GOT3 (cell line): ENCODE measurements at places on chromosomes 7 and 10.

DNA sequence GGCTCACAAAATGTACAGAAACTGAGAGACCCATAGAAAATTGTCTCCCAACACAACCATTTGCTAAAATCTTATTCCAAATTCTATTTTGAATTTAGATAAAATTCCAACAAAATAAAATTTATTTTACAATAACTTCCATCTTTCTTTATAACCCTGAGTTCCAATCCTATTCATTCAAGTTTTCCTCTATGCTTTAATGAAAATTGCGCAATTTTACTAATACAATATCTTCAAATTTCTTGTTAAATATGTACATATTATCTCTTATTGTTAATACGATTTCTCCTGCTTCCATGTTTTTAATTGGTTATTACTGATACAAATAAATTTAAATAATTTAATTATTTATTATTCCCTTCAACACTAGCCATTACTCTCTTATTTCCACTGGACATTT lies 645.2 kb upstream of the COBL start:
- no peak for DNase-seq

DNA sequence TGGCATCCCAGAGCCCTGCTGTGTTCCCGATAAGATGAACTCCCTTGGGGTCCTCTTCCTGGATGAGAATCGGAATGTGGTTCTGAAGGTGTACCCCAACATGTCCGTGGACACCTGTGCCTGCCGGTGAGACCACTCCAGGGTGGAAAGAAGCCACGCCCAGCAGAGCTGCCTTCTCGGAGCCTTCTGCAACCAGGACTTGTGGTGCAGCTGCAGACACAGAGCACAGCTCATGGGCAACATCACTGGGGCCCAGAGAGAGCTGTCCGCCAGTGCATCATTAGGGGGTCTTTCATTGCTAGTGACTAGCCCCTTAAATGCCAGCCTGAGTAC lies 9.6 kb upstream of the GDF2 start:
- no peak for DNase-seq

- DNase-seq = no peak
Observed at GRCh38 chr7:126016722-126017121, 1087.1 kb upstream of the POT1 start.

GRCh38 chr7:7479275-7479805 lies 56.3 kb downstream of the COL28A1 start:
- DNase-seq = no peak

GRCh38 chr10:811379-812175 lies 119.9 kb downstream of the LARP4B start:
- no peak for DNase-seq

DNA sequence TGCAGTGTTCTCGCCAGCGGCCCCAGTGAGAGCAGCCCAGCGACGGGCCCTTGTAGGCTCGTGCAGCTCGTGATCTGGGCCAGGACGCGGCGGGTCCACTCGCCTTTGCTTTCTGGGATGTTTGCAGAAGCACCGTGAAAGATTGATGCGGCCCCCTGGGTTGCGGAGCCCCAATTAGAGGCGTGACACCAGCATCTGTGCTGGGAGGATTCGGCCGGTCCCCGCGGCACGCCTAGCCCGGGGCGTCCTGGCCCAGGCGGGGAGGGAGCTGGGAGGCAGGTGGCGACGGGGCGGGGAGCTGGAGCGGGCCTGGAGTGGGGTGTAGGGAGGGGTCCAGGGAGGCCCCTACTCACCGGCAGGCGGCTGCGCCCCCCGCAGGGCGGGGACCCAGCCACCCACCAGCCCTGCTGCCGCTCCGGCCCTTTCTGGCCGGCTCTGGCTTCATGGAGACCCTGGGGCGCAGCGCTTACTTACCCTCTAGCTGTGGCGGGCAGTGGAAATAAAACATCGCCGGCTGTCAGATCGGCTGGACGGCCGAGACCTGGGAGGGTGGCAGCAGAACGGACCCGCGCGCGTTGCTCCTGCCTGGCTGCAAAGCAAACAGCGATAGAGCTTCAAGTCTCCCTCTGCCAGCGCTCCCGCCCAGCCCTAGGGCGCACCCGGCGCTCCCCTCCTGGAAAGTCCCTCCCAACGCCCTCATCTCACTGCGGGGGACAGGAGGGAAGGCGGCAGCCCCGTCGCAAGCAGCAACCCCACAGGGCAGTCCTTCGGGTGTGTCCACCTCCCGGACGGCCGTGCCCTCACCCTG lies 752 bp downstream of the DRGX start:
- no peak for DNase-seq

- no peak for DNase-seq
Observed at GRCh38 chr10:25902002-25902401, 32.0 kb upstream of the MYO3A start.

DNA sequence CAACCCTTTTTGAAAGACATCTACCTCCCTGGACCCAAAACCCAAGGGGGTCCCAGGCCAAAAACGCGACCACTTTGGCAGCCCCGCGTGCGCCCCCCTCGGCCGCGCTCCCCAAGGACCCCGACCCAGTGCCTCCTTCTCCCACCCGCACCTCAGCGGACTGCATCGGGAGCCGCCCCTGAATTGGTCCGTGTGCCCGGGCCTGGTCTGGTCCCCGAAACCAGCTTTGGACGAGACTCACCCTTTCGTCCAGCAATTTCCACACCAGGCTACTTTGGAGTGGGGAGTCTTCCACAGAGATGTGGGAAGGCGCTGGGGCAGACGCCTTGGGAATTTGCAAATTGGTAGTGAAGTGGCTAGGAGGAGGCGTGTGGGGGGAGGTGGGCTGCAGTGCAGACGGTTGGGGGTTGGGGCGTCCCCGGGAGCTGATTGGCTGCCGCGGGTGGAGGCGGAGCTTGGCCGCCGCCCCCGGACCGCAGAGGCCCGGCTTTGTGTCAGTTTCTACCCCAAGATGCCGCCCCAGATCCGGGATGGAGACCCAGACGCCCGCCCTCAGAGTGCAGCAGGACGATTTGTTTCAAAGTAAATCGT lies 16.9 kb downstream of the TCAF1 start:
- DNase-seq = peak; percentile 11

GRCh38 chr10:79051766-79052165 lies 17.0 kb upstream of the ZMIZ1 start:
- DNase-seq = no peak

- DNase-seq = no peak
Observed at GRCh38 chr7:135745703-135746312, 2.8 kb downstream of the FAM180A start.

DNA sequence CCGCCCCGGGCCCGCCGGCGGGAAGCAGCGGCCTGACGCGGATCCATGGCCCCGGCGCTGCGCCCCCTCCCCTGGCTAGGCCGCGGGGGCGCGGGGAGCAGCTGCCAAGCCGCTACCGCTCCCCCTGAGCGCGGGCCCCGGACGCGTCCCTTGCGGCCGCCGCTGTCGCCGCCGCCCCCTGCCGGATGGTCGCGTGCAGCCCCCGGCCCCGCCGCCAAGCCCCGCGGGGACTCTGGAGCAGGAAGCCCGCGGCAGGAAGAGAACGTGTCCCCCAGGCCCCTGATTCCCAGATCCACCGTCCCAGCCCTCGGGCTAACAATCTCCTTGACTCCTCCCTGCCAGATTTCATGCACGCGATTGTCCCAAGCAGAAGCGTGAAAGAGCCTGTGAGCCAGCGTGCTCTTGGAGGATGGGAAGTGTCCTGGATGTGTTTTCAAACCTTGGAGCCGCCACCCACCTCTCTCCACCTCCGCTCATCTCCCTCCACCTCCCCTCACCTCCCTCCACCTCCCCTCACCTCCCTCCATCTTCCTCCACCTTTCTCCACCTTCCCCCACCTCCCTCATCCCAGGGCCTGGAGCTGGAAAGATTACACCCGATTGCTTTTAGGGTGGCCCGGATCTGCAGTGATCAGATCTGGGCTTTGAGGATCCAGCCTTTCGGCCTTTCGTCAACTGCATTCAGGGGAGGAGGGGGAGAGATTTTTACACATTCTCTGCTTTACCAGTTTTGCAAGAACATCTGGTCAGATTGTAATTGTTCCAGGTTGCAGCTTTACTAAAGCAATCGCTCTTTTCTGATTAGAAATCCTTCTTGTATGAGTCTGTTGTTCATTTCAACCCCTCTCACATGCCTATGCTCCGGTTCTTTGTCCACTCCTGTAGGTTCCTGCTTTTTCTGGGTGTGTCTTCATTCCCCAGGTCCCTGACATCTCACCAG lies 570 bp upstream of the PRTFDC1 start:
- DNase-seq = no peak

DNA sequence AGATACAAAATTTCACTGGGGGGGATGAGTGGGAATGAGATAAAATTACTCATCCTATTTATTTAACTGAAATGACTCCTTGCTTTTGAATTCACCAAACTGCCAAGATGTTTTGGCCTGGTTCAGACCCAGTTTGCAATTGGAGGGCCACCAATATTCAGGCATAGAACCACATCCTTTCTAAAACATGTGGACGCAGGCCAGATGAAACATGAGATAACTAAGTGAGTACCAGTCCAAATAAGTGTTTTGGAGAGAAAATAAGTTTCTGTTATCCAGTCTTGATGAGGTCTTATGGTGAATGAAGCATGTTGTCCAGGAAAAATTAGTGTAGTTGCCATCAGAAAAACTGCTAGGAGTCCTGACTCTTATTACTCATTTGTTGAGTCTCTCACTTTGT lies 36.3 kb upstream of the PDK4 start:
- DNase-seq = no peak

DNA sequence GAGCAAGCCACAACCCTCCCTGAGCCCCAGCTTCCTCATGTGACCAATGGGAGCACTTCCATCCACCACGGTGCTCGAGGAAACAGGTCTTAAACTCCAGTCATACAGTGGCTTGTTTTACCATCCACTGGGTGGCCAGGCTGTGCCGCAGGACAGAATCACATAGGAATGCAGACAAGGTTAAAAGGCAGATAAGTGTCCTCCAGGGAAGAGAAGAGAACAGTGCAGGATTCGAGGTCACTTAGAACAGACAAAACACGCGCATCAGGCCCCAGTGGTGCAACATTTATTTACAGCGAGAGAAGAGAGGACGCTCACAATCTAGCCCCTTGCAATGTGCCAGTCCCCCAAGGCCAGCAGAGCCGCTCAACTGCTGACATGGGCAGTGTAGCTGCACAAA lies 92.8 kb downstream of the TMEM130 start:
- DNase-seq = no peak

DNA sequence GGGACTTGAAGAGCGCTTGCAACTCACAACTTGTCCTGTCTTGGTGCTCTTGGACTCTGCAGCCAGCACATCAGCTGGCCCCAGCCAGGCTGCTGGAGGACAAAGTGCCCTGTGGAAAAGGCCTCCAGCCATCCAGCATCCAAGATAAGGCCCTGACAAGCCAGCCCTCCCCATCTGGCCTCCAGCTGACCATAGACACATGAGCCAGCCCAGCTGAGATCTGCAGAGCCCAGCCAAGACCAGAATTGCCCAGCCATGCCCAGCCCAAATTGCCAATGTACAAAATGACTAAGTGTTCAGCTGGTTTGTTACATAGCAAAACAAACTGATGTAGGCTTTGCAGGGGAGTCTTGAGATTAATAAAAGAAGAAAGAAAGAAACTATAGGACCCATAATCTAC lies 36.0 kb upstream of the FRMD4A start:
- DNase-seq = no peak

DNA sequence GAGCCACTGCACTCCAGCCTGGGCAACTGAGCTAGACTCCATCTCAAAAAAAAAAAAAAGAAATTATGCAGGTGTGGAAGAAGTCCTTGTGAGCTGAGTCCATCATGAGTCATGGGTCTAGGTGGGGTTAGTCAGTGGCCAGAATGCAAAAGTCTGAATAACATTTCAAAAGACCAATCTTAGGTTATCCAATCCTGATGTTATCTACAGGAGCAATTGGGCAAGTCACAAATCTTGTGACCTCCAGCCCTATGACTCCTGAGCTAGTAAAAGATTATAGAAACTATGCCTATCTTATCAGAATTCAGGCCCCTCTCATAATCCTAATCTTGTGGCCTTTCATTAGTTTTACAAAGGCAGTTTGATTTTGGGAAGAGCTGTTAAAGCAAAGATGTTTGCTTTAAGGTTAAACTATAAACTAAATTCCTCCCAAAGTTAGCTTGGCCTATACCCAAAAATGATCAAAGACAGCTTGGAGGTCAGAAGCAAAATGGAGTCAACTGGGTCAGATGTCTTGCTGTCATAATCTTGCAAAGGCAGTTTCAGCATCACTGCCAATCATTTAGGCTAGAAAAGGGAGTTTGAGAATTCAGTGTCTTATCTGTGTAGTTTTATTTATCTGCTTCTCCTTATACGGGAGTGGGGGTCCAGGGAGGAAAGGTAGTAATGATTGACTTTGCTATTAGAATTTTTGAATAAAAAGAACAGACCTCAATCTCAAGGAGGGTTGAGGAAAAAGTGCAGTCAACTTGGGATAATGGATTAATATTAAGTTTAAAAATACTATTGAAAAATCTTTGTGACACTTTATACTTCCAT lies 71.2 kb upstream of the TRIM24 start:
- no peak for DNase-seq

GRCh38 chr7:138002828-138003189 lies 923 bp upstream of the CREB3L2 start:
- DNase-seq = no peak

DNA sequence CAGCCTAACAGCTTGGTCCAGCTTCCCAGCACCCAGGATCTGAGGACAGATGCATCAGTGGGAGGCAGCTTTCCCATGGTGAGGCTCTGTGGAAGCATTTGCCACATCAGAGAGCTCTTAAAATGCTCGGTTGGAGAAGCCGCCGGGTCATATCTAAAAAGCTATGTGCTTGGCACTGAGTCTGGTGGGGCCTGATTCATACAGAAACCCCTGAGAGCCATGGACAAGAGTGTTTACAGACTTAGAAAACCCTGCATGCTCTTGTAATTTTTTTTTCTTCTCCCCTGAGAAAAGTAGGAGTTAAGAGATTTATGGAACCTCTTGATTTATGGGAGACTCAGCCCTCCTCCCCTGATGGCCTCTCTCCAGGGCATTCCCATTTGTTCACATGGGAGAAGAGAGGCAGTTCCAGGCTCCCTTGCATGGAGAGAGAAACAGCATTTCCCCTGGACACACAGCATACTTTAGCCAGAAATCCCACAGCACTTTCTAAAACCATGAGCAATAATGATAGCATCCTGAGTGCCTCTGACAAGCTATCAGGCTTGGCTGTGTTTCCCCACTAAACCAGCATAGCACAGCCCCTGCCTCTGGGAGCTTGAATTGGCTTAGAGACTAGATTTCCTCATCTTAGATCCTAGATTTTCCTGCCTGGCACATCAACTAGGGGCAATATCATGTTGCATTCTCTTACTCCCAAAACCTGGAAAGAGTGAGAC lies 322.1 kb upstream of the AUTS2 start:
- no peak for DNase-seq

GRCh38 chr10:103671126-103671895 lies 177.8 kb downstream of the NEURL1 start:
- no peak for DNase-seq

DNA sequence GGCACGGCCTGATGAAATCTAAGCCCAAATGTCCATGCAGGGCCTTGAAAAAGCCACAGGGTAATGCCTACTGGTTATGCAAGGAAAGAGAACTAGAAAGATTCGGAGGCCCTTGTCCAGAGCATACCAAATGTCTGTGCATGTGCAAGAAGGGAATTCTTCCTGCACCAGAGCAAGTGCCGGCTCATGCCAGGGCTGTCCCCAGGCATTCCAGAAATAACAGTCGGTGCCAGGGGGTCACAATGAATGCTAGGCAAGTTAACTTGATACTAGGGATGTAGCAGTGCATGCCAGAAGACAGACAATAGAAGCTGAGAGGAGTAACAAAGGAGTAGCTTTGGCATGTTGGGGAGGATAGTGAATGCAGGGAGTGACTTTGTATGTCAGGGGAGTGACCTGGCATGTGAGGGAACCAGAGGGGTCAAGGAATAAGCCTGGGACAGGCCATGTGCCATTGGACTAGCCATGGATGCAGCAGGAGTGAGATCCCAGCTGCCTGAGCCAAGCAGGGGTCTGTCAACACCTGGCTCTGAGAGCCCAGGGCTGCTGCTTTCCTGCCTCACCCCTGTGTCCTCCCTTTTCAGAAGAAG lies 119.5 kb upstream of the UNC5B start:
- DNase-seq = no peak
